Activated naive CD4-positive, alpha-beta T cell treated with Interleukin-2 at 50 U/mL for 16 hours (primary cell): ENCODE measurements at places on chromosomes 3 and 15.

GRCh38 chr3:61463191-61463590 lies 98.2 kb upstream of the PTPRG start:
- no peak for DNase-seq

DNA sequence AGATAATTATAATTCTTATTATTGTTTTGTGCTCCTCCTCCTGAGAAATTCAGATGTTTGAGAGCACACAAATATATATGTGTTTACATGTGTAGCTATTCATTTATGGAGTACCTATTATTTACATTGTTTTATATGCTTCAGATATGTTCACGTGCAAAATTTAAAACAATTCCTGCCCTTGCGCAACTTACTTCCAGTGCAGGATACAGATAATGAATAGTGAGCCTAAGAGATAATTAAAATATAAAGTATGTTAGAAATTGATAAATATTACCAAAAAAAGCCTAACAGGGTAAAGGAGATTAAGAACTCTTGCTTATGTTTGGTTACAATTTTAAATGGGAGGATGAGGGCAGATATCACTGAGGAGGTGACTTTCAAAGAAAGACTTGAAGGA lies 81.7 kb upstream of the DPH6 start:
- DNase-seq, result no peak

- DNase-seq, result no peak
These were observed 55.2 kb downstream of the SPTSSB start for GRCh38 chr3:161316006-161316689.

DNA sequence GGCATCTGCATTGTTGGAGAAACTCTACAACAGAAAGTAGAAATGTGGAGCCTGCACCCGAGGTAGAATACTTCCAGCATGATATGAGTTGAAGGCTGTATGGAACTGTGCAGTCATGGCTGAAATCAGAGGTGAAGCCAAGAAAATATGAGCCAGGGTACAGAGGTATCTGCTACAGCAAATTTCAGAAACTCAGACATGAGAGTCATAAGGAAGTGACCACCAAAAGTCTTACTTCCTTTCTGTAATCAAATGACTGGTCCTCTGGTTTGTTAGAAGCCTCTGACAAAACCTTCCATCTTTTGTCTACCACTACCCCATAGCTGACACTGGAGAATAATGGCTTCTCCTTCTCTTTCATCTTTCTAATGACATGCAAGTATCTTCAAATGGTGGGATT lies 159.4 kb downstream of the TMEM108 start:
- no peak for DNase-seq

- DNase-seq, result no peak
These were observed 91.8 kb upstream of the ETV5 start for GRCh38 chr3:186200726-186201125.

GRCh38 chr3:194682694-194683310 lies 2.9 kb upstream of the FAM43A start:
- DNase-seq, result peak; percentile 71

DNA sequence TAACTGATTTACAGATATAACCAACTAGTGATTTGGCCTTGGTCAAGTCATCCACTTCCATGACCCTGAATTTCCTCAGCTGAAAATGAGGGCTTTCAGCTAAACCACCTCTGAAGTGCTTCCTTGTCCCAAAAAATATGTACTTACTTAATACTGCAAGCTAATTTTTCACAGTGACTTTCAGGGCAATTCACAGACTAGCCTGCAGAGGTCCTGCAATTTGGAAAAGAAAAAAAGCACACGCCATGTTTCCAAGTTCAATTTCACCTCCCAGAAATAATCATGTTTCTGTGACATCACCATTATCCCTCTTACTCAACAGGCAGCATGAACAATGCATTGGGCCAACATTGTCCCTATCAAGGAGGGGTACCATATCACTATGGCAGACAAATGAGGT lies 218.2 kb downstream of the SHOX2 start:
- no peak for DNase-seq

DNA sequence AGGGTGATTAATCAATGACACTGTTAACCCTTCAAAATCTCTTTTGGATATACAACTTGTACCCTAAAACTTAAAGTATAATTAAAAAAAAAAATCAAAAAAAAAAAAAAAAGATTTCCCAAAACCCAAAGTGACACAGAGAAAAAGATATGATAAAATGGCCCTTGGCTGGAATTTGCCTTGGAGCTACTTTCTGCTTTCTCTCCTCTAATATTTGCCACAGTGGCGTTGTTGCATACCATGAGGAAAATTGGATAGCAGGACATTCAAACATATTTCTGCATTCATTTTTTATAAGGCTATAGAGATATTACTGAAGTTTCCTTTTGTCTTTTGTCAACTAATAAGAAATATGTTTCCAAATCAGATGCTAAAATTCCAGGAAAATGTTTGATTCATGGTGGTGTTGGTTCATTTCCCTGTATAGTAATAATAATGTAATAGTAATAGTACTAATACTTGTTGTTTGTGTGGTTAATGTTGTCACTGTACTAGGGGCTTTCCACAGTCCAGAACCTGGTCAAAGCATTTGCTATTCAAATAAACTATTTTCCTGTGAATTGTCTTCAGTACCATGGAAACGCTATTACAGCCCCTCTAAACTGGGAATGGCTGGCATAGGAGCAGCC lies 441.3 kb upstream of the THBS1 start:
- no peak for DNase-seq

GRCh38 chr3:12601072-12601471 lies 44.2 kb downstream of the MKRN2 start:
- no peak for DNase-seq

DNA sequence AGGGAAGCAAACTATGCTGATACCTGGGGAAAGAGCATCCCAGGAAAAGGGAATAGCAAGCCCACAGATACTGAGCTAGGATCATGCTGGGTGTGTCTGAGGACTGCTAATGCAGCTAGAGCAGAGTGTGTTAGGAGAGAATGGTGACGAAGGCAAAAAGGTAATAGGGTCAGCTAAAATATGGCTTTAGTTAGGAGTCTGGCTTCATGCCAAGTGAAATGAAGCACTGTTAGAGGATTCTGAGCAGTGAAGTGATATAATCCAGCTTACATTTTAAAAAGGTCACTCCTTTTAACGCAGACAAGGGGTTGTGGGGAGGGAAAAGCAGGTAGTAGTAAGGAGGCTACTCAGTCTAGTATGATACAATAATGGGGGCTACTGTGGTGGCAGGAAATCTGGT lies 30.4 kb downstream of the SECISBP2L start:
- DNase-seq, result no peak

- DNase-seq, result no peak
These were observed 11.6 kb downstream of the MRPS25 start for GRCh38 chr3:15053541-15053940.

DNA sequence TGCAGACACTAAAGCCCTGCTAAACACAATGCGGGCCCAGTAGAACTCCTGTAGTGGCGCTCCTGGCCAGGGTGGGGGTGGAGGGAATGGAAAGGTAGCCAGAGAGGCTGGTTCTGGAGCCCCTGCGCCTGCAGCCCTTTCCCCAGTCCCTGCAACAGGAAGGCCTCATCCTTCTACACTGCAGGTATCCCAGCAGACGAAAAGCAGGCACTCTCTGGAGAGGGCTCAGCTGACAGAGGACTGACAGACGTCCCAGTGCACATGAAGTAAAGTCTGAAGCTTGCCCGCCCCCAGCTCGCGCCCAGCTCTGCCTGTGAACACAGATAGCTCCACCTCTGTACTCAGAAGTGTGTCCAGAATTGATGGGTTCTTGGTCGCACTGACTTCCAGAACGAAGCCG lies 46.0 kb downstream of the NSMCE3 start:
- DNase-seq, result no peak

- peak; percentile 6 for DNase-seq
These were observed 10.3 kb downstream of the EID1 start for GRCh38 chr15:48888191-48888590.

GRCh38 chr15:37133602-37134001 lies 33.3 kb upstream of the MEIS2 start:
- no peak for DNase-seq

GRCh38 chr3:45967724-45968123 lies 24.5 kb downstream of the CXCR6 start:
- DNase-seq, result no peak

- no peak for DNase-seq
These were observed 1072.7 kb downstream of the OTOL1 start for GRCh38 chr3:162569314-162569713.

- peak; percentile 41 for DNase-seq
These were observed 27.2 kb downstream of the AKAP13 start for GRCh38 chr15:85407421-85408269.

DNA sequence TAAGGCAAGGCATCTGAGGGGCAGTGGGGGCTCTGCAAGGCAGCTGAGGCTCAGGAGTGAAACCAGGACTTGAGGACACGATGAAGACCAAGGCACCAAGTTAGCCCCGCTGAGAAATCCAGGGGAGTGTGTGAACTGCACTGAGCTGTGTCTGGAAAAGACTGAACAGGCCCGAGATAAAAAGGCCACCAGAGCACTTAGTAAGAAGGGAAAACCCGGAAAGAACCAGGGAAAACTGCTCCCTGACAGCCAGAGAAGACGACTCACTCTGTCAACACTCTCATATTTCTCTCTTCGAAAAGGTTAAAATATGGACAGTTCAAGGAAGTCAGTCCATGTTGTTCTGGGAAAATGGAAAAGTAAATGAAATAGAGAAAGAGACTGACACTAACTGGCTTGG lies 109.0 kb downstream of the SEC22A start:
- DNase-seq, result no peak

- DNase-seq, result no peak
These were observed 7.5 kb upstream of the LOXL1 start for GRCh38 chr15:73918784-73919183.

GRCh38 chr3:163056874-163057497 lies 1560.4 kb downstream of the OTOL1 start:
- no peak for DNase-seq

DNA sequence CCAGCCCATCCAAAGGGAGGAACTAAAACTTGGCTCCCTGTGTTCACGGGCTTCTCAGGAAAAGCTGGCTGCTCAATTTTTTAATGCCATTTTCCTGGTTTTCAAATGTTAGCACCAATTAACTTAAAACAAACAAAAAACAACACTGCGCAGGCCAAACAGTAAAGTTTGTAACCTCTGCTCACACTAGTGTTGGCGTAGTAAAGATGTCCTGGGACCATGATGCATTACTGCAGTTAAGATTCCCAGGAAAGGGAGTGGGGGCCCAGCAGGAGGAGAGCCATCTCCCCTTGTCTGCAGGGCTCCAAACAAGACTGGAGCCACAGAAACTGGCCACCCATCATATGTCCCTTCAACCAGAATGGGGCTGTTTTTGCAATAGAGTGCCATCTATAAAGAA lies 74.0 kb downstream of the KY start:
- no peak for DNase-seq

DNA sequence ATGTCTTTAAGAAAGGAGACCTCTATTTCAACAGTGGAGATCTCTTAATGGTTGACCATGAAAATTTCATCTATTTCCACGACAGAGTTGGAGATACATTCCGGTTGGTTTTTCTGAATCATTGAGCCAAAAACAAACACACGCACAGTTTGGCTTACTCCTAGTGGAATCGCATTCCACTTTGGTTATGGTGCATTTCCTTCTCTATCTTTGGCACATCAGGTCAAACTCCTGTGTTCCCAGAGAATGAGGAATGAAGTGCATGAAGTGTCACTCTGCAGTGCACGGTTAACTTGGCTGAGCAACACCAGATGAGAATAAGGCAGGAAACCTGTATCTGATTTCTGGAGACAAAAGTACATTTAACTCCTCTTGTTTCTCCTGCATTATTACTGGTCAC lies 38.5 kb downstream of the HDC start:
- no peak for DNase-seq

DNA sequence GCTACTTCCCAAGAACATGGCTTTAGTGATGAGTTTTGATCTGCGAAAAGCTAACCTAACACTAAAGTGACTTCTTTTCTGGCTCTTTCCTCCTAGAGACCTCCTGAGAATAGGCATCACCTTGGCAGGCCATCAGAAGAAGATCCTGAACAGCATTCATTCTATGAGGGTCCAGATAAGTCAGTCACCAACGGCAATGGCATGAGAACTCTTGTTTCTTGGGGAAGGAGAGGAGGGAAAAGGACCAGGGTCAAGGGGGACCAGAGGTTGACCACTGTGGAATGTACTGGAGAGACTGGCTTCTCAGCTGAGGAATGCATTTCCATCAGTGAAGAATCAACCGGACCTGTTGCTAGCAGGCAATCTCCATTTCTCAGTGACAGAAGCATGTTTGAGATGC lies 463.9 kb downstream of the EPHB1 start:
- no peak for DNase-seq

GRCh38 chr3:32794487-32795308 lies 23.1 kb upstream of the TRIM71 start:
- DNase-seq, result no peak

DNA sequence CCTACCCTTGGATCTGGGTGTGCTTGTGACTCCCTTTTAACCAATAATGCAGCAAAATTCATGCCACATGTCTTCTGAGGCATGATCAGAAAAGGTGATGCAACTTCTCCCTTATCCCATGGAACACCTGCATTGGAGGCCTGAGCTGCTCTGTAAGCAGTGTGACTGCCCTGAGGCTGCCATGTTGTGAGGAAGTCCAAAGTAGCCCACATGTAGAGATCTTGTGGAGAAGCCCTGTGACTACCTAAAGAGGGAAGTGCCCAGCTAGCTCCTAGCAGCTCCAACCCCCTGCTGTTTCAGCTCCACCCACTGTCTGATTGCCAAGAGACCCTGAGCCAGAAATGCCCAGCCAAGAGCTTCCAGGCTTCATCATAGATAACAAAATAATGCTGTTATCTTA lies 6.4 kb upstream of the NR1D2 start:
- DNase-seq, result no peak

GRCh38 chr3:177426878-177427495 lies 229.7 kb upstream of the TBL1XR1 start:
- peak; percentile 66 for DNase-seq

DNA sequence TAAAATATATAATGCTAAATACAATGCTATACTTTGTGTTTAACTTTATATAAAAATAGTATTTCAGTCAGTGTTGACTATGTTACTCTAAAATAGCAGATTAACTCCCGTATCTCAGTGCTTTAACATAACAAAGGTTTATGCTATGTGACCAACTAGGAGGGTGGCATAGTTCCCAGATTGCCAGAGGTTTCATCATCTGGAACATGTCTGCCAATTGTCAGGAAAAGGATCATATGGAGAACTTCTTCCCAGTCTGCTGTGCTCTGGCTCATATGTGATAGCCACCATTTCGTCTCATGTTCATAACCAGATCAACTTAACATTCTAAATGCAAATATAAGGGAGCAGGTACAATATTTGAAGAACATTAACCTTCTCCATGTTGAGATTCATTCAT lies 720.2 kb downstream of the MCTP2 start:
- DNase-seq, result no peak

- DNase-seq, result no peak
These were observed 105.9 kb downstream of the DNAJB8 start for GRCh38 chr3:128360705-128361271.

GRCh38 chr3:48118322-48118721 lies 69.9 kb downstream of the CDC25A start:
- no peak for DNase-seq

- no peak for DNase-seq
These were observed 39.6 kb downstream of the CCDC54 start for GRCh38 chr3:107416886-107417285.
